ENCODE measurements at places on chromosomes 5 and 9. TPM values are rescaled to one million over a fixed set of nuclear protein-coding genes. Genes with fewer than 3 reads are reported as not detected.

GRCh38 chr9:69809304-69809863 is 11.2 kb upstream of the CFAP95 start:
- no peak for DNase-seq

DNA sequence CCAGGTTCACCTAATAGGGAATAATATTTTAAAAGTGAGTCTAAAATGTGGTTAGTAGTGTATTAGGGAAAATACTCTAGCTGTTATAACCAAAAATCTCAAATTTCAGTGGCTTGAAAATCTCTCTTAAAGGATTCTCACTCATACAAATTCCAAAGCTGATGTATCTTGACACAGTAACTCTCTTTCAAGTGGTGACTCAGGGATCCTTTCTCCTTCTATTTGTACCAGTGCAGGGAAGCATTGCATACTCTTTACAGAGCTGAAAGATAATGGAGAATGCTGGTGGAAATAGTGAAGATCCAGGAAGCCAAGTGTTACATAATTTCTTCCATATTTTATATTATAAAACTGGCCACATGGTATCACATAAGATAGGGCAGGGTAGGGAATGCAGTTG is 560.2 kb upstream of the CDH9 start:
- no peak for DNase-seq

Gene TARS1
- polyA plus RNA-seq = 186 TPM

Gene SCGB3A1
- not detected for polyA plus RNA-seq

Gene CD180
- polyA plus RNA-seq = not detected

Gene PFN3
- polyA plus RNA-seq = not detected

Measured in foreskin keratinocyte (primary cell).